Esophagus (tissue), 2 donors: ENCODE measurements at places on chromosomes 5 and 9. TPM values are rescaled to one million over a fixed set of nuclear protein-coding genes. Genes with fewer than 3 reads are reported as not detected.

CDC20B gene
- not detected for polyA plus RNA-seq

TERT gene
- polyA plus RNA-seq = 0.13 TPM

PLPP6 gene
- 6.4 TPM for polyA plus RNA-seq

NSA2 gene
- polyA plus RNA-seq = 80.6 TPM

MARCHF3 gene
- polyA plus RNA-seq = 2.4 TPM

P4HA2 gene
- polyA plus RNA-seq = 11.9 TPM

MZB1 gene
- 0.47 TPM for polyA plus RNA-seq

HTR4 gene
- polyA plus RNA-seq = 0.02 TPM

MYMK gene
- not detected for polyA plus RNA-seq

CCDC183 gene
- polyA plus RNA-seq = 0.32 TPM

GPR150 gene
- polyA plus RNA-seq = not detected

BTNL8 gene
- 0.07 TPM for polyA plus RNA-seq

WDR31 gene
- 1.2 TPM for polyA plus RNA-seq

CCL19 gene
- polyA plus RNA-seq = 10.5 TPM

IFNA21 gene
- polyA plus RNA-seq = not detected

PDE8B gene
- polyA plus RNA-seq = 0.66 TPM

MED10 gene
- polyA plus RNA-seq = 25.6 TPM

SPAAR gene
- polyA plus RNA-seq = 0.29 TPM

INSL6 gene
- polyA plus RNA-seq = not detected

FAM120AOS gene
- polyA plus RNA-seq = 19.6 TPM

MUSK gene
- 0.14 TPM for polyA plus RNA-seq

MARVELD2 gene
- 5.0 TPM for polyA plus RNA-seq

SSBP2 gene
- polyA plus RNA-seq = 18.8 TPM

TMEFF1 gene
- 0.02 TPM for polyA plus RNA-seq

PCDHB1 gene
- not detected for polyA plus RNA-seq

FAXDC2 gene
- polyA plus RNA-seq = 6.0 TPM

DBH gene
- polyA plus RNA-seq = not detected

GPX3 gene
- polyA plus RNA-seq = 143 TPM

SV2C gene
- polyA plus RNA-seq = 0.22 TPM

SHOC1 gene
- polyA plus RNA-seq = 0.18 TPM

HNRNPAB gene
- 146 TPM for polyA plus RNA-seq

TEX53 gene
- not detected for polyA plus RNA-seq

ZDHHC11 gene
- 2.4 TPM for polyA plus RNA-seq

IFNK gene
- polyA plus RNA-seq = not detected

DNAI1 gene
- not detected for polyA plus RNA-seq

GFRA3 gene
- polyA plus RNA-seq = 0.14 TPM

MEGF10 gene
- 0.02 TPM for polyA plus RNA-seq

ARHGEF39 gene
- 4.0 TPM for polyA plus RNA-seq

VLDLR gene
- 11.0 TPM for polyA plus RNA-seq

ADAMTS12 gene
- polyA plus RNA-seq = 0.06 TPM
